ENCODE measurements at places on chromosomes 4 and X.

DNA sequence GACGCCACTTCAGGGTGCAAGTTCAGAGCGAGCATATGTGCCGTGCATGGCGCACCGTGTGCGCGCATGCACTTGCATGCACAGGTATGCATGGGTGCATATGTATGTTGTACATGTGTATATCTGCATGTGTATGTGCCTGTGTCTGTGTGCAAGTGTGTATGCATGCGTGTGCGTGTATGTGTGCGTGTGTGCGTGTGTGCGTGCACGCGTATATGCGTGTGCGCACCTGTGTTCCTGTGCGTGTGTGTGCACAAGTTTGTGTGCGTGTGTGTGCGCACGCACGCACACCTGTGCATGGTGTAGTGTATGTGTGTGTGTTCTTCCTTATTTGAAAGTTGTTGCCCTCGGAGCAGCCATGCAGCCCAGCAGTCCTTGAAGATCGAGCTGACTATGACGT, 76.8 kb downstream of the GPR143 start:
- DNase-seq, result no peak

DNA sequence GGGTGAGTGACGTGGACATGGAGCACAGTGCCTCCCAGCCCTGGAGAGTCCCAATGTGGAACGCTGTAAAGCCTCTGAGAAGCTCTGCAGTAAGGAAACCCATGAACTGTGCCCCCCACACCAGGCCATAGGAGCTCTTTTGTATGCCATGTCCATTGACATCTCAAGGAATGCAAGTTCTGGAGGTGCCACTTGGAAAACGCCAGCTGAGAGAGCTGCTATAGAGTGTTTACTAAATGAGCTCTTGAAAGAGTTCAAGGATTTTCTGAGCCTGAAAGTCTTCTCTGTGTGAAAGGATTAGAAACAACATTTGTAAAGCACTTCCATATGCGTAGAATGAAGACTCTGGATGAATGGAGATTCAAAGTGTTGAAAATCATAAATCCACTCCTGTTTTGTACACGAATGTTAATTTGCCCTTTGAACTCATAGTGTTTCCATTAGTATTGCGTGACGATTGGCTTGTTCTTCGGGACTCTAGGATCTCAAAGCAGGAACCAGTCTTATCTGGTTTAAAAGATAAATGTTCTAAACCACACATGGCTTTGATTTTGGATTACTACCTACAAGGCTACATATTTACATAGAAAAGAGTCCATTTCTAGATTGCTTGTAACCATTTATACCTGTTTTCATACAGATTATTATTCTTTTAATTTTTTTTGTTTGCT, 41.8 kb upstream of the STOX2 start:
- no peak for DNase-seq

DNA sequence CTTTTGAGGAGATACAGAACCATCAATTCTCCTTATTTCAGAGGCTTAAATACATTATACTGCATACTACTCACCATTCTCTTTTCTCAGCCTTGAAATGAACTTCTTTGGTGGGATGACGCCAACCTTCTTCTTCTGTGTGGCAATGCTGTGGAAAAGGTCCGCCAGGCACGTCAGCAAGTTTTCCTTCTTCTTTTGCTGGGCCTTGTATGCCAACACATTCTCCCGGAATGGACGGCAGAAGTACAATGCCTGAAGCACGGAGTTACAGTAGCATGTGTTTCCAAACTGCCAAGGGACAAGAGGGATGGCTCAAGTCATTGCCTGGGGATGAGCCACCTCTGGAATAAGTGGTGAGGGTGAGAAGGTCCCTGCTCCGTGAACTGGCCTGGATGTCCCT, 31.2 kb downstream of the USP46 start:
- no peak for DNase-seq

GRCh38 chrX:57905141-57905540, 5.1 kb downstream of the ZXDA start:
- DNase-seq, result no peak

- no peak for DNase-seq
These were observed 127.0 kb downstream of the ZNF330 start for GRCh38 chr4:141347684-141348083.

GRCh38 chr4:94678896-94679295, 78.9 kb upstream of the BMPR1B start:
- DNase-seq, result no peak

- DNase-seq, result no peak
These were observed 1.5 kb downstream of the EVC start for GRCh38 chr4:5712517-5712916.

- no peak for DNase-seq
These were observed 311.5 kb downstream of the PPP1R2C start for GRCh38 chrX:42466332-42467046.

DNA sequence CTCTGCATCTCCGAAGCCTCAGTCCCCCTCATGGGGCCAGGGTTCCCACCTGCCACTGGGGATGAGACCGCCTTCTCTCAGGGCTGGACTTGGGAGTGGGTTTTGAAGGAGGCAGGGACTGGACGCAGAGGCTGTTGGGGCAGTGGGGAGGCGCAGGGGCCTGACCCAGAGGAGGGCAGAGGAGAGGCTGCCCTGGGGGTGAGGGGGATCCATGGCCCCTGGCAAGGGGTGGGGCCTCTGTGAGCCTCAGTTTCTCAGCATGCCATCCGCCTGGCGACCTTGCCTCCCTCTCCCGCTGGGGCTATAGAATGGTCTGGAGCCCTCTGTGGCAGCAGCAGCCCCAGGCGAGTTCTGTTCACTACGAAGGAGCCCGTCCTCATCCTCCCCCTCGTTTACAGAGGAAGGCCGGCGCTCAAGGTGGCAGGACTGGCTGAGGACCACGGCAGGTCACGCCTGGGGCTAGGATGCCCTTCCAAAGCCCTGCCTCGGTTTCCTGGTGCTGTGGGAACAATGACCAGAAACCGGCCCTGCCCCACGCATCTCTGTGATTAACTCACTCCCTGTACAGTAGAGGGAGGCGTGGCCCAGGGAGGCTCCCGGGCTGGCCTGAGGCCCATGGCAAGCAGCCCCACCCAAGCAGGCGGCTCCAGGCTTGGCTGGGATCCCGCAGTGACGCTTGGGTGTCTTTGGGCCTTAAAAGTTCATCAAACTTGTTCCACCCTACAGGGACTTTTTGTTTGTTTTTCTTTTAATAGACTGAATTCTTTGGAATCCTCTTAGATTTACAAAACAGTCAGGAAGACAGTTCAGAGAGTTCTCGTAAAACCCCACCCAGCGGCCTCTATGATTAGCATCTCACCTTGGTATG, 16.0 kb upstream of the SH3TC1 start:
- no peak for DNase-seq

- DNase-seq, result no peak
These were observed 30.7 kb downstream of the SEPTIN11 start for GRCh38 chr4:76980261-76980660.

GRCh38 chr4:94531991-94532789, 80.4 kb downstream of the PDLIM5 start:
- DNase-seq, result no peak

DNA sequence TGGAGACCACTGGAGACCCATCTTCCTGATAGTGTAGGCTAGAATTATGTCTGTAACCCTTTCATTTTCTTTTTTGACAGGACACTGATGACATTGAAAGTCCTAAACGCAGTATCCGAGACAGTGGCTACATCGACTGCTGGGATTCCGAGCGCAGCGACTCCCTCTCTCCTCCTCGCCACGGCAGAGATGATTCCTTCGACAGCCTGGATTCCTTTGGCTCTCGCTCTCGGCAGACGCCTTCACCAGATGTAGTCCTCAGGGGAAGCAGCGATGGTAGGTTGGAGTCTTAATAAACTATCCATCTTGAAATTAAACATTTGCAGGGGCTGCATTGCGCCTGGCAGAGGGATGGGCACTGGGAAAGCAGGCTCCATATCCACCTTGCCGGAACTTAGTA, 75.4 kb downstream of the LIMCH1 start:
- no peak for DNase-seq

DNA sequence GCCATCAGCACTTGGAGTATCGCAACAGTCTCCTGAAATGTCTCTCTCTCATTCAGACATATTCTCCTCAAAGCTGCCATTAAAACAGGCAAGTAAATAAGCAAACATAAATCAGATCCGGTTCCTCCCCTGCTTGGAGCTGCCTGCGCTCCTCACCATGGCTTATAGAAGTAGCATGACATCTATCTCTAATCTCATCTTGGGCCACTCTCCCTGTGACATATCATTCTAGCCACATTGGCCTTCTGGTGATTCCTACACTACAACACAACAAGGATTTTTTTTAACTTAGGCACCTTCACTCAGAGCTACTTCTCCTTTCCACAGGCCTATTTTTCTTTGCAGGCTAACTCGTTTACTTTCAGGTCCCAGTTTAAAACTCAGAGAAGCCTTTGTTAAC, 387.9 kb downstream of the ARHGAP24 start:
- no peak for DNase-seq

GRCh38 chr4:164888096-164888715, 11.2 kb downstream of the APELA start:
- DNase-seq, result no peak

- DNase-seq, result no peak
These were observed 685.0 kb upstream of the EPHA5 start for GRCh38 chr4:66355328-66355727.

DNA sequence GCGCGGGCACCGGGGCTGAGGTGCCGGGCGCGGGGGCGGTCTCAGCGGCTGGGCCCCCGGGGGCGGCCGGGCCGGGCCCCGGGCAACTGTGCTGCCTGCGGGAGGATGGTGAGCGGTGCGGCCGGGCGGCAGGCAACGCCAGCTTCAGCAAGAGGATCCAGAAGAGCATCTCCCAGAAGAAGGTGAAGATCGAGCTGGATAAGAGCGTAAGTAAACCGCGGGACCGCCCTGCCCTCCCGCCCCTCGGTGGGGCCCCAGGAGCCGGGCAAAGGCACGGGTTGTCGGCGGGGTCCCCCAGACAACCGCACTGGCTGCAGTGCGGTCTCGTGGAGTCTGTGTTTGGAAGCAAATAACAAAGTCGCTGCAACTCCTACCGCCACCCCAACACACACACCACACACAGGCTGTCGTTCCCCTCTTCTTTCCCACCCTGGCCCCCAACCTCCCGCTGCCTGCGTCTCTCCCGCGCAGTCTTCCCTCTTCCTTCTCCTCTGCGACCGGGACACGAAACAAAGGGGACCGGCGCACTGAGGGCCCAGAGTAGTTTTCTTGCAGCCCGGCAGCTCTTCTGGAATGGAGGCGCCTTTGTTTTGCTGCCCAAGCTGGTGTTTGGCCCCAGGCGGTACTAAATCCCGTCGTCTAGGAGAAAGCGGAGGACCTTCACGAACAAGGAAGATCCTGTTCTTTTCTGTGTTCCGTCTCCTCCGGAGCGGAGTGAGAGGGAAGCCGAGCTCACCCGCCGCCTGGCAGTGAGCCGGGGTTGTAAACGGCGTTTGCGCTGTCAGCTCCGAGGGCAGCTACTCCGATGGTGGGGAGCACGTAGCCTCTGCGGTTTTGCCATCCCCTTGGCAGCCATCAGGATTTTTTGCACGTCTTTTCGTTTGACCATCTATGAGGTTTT, 788 bp downstream of the SAP30 start:
- DNase-seq, result no peak

DNA sequence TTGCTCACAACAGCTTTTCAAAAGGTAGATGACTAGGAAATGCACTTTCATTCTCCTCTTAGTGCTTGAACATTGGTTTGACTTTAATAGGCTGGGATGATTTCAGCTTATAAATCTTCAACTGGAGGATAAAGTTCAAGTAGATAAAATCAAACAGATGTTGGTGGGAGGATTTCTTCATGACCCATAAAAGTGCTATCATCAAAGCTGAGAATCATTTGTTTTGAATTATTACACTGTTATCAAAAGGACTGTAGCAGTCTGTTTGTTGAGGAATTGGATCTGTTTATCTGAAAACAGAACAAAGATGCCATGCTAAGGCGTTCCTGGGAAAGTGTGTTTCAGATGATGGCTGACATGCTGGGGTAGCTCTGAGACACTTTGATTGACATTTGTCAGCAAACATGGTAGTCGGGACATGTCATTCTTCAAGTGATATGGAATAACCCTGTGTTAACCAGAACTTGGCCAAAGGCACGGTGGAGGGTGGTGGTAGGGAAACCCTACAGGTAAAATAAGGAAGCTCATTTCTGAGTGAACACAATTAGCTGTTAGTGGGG, 304.0 kb upstream of the PITX2 start:
- DNase-seq, result no peak

GRCh38 chr4:153472122-153473037, 6.2 kb downstream of the TMEM131L start:
- DNase-seq, result no peak

- DNase-seq, result no peak
These were observed 63.1 kb downstream of the UGT2A2 start for GRCh38 chr4:69576251-69576877.

GRCh38 chr4:142817442-142817841, 28.7 kb downstream of the INPP4B start:
- no peak for DNase-seq

GRCh38 chrX:153909024-153909979, 4.8 kb downstream of the AVPR2 start:
- no peak for DNase-seq

GRCh38 chr4:84837751-84838150, 128.7 kb downstream of the WDFY3 start:
- DNase-seq, result no peak

DNA sequence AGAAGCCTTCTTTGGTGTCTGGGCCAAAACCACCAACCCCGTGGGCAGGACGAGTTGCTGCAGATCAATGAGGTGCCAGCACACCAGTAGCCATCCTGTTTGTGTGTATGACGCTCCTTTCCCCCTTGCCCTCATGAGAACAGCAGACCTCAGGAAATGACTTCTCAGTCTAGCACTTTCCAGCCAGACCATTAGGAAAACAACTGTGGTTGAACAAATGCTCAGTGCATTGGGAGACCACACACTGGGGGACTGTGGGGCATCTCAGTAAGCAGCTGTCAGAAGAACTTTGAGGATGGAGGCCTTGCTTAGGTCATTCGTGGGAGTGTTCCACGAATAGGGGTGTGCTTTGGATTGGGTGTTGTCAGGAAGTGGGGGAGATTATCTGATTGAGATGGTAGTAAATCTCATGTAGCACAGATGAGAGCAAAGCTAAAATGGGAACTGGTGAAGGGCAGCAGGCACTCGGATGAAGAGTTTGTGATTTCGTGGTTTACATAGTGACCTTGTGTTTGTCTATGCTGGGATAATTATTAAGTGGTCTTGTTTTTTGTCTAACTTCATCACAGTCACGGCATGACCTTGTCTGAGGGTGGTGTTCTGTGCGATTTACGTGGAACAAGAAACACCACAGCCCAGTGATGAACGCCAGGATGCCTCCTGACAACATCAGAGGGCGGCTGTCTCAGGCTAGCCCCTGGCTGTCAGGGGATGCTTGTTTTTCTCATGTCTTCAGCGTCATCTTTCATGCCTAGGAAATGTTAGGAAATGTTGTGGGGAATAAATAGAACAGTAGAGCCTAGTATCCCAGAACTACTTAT, 70.1 kb downstream of the USP46 start:
- no peak for DNase-seq

- DNase-seq, result no peak
These were observed 263.8 kb upstream of the RPS6KA3 start for GRCh38 chrX:20530406-20530921.

GRCh38 chrX:118495061-118495921, at the start of gene DOCK11:
Gene DOCK11, plus strand, starts transcription at chrX:118495815. Its CDS starts 157 bp downstream, at chrX:118495972.
- peak; percentile 92 for DNase-seq

GRCh38 chr4:41550308-41550707, 12.4 kb downstream of the LIMCH1 start:
- DNase-seq, result no peak
